ENCODE measurements at places on chromosomes 3 and 15.

GRCh38 chr3:27714146-27714526, 8.0 kb downstream of the EOMES start:
- no peaks in the 10 kb centered on the region for H3K27me3 ChIP-seq
- peaks cover 66% of the 10 kb centered on the region for H3K36me3 ChIP-seq
- peaks cover 65% of the 10 kb centered on the region for H3K4me1 ChIP-seq
- peak overlapping the region; percentile 98 for H3K27ac ChIP-seq

GRCh38 chr15:52521682-52522081, 7.0 kb downstream of the MYO5A start:
- no peak overlapping the region for H3K4me3 ChIP-seq
- H3K27ac ChIP-seq: no peak overlapping the region
- peaks cover 6% of the 10 kb centered on the region for H3K36me3 ChIP-seq
- H3K4me1 ChIP-seq: peaks cover 50% of the 10 kb centered on the region
- DNase-seq: no peak

GRCh38 chr3:100603469-100603868, 5.9 kb upstream of the ADGRG7 start:
- peaks cover 16% of the 10 kb centered on the region for H3K4me1 ChIP-seq
- peaks cover 63% of the 10 kb centered on the region for H3K27me3 ChIP-seq
- H3K36me3 ChIP-seq: no peaks in the 10 kb centered on the region
- DNase-seq: no peak
- H3K4me3 ChIP-seq: no peak overlapping the region

DNA sequence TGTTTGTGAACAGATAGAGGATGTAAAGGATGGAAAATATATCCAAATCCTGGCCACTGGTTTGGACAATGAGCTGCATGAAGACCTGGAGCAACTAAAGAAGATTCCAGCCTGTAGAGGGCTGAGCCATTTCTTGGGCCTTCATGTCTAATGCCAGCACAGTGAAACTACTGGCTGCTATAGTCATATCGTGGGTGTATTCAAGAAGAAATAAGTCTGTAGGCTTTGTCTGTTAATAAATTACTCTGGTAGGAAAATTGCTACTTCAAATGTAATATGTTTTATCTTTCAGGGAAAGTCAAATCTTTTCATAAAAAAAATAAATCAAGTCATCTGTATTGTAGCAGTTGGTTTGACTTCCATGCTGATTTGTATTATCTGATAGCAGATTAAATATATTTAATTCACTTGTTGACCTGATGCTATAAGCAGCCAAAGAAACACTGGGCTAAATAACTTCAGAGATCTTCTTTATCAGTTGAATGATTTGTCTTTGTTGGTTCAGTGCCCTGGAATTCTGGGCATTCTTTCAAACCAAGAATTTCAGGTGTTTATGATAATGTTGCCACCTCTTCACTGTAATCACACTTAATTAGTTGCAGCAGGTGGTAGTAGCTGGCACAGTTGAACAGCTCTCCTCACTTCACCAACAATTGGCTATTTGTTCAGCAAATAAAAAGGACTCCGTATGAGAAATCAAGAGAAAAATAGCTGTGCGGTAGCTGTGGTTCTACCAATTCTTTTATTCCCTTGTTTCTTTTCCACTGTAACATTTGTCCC, 1109.5 kb downstream of the NSUN3 start:
- DNase-seq: no peak
- H3K27ac ChIP-seq: no peak overlapping the region
- no peaks in the 10 kb centered on the region for H3K36me3 ChIP-seq
- H3K4me1 ChIP-seq: no peaks in the 10 kb centered on the region
- no peaks in the 10 kb centered on the region for H3K27me3 ChIP-seq

- H3K4me3 ChIP-seq: no peak overlapping the region
- no peaks in the 10 kb centered on the region for H3K36me3 ChIP-seq
- H3K4me1 ChIP-seq: no peaks in the 10 kb centered on the region
Measured at GRCh38 chr3:164848923-164849322, 229.4 kb downstream of the SI start.

- DNase-seq: no peak
Measured at GRCh38 chr3:36964817-36965216, 20.0 kb upstream of the TRANK1 start.

DNA sequence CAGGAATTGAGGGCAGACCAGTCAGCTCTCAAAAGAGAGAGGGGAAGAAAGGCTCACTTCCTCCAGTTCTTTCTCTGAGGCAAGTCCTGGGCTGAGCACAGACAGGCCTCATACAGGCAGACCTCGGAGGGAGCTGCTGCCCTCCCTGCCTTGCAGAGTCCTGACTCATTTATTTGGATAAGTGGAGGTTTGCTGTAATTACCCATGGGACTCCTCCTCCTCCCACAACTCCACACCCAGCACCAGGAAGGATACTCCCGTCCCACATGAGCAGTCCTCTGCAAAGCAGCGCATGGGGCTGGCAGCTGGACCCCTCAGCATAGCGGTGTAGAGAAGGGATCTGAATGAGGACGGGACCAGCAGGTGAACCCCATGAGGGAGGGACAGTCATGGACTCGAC, 13.4 kb upstream of the SCN10A start:
- no peak overlapping the region for H3K27ac ChIP-seq
- DNase-seq: no peak
- H3K36me3 ChIP-seq: no peaks in the 10 kb centered on the region
- no peak overlapping the region for H3K4me3 ChIP-seq
- H3K4me1 ChIP-seq: peaks cover 4% of the 10 kb centered on the region

- H3K27ac ChIP-seq: no peak overlapping the region
- no peaks in the 10 kb centered on the region for H3K4me1 ChIP-seq
- H3K36me3 ChIP-seq: no peaks in the 10 kb centered on the region
- no peaks in the 10 kb centered on the region for H3K27me3 ChIP-seq
- no peak for DNase-seq
Measured at GRCh38 chr3:61935814-61936213, 374.4 kb downstream of the PTPRG start.

- H3K4me3 ChIP-seq: peak overlapping the region; percentile 33
Measured at GRCh38 chr15:75620841-75621391, 4.6 kb downstream of the SNUPN start.

GRCh38 chr3:111476701-111477100, 65.3 kb upstream of the CD96 start:
- DNase-seq: no peak
- no peaks in the 10 kb centered on the region for H3K4me1 ChIP-seq

DNA sequence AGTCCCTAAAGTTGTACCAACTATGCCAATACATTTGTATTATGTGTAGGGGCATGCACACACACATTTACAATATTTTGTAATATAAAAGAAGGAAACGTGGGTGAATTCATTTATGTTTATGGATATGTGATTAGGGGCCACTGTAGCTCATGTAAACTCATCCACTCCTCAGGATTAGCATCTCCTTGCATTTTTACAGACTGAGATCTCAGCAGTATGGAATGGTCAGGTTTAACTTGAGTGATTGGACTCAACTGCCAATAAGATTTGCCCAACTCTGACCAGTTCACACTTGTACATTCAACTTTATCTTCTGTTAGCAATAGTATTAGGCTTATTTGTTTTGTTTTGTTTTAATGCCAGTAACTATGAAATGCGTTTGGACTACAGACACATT, 36.5 kb downstream of the PSMD6 start:
- peaks cover 79% of the 10 kb centered on the region for H3K36me3 ChIP-seq
- H3K27me3 ChIP-seq: no peaks in the 10 kb centered on the region
- DNase-seq: no peak
- peak overlapping the region; percentile 27 for H3K27ac ChIP-seq
- no peak overlapping the region for H3K4me3 ChIP-seq
- H3K4me1 ChIP-seq: peaks cover 52% of the 10 kb centered on the region

DNA sequence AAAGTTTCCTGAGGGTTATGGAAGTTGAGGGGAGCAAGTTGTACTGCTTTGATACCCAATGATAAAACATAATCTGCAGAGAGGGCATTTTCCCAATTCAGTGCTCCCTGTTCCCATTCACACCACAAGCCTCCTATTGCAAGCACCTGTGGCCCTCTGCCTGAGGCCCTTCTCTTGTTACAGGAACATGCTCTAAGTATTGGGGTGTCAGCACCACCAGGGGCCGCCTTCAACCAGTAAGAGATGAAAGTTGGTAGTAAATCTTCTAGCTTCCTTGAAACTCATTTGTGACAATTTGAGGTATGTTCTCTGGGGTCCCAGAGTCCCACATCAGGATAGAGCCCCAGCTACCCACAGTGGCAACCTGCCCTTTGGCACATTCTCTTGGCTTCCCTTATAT, 265.4 kb upstream of the ARHGEF26 start:
- no peak for DNase-seq
- no peak overlapping the region for H3K4me3 ChIP-seq
- H3K27ac ChIP-seq: no peak overlapping the region
- H3K36me3 ChIP-seq: no peaks in the 10 kb centered on the region

DNA sequence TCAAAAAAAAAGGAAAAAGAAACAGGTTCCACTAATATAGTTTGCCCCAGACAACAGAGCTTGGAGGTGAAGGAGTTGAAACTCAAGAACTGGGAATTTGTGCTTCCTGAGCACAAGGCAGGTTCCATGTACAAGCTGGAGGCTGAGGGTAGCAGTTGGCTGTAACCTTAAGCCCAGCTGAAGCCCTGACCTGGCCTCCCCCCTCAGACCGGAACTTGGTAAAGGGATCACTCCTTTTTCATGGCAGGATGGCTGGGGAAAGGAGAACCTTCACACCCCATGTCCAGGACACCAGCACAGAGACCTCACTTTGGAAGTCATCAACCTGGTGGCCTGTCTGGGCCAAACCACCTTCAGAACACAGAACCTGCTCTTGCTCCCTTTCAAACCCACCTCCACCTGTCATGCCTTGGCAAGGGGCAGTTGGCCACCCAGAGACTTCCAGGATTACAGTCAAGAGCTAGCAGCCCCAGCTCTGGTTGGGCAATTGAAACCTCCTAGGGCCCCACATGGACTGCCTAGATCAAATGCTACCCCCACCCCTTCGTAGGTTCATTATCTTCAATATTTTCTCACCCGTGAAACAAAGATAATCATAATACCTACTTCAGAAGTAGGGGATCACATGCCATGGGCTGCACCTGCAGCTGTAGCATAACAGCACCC, 3.5 kb downstream of the RPL29 start:
- H3K4me3 ChIP-seq: no peak overlapping the region
- H3K36me3 ChIP-seq: peaks cover 14% of the 10 kb centered on the region
- no peak overlapping the region for H3K27ac ChIP-seq
- no peaks in the 10 kb centered on the region for H3K27me3 ChIP-seq
- H3K4me1 ChIP-seq: peaks cover 23% of the 10 kb centered on the region

GRCh38 chr3:126208606-126209256, 28.3 kb upstream of the ALDH1L1 start:
- H3K27ac ChIP-seq: no peak overlapping the region
- H3K4me1 ChIP-seq: peaks cover 5% of the 10 kb centered on the region
- no peak overlapping the region for H3K4me3 ChIP-seq
- H3K36me3 ChIP-seq: no peaks in the 10 kb centered on the region
- peaks cover 75% of the 10 kb centered on the region for H3K27me3 ChIP-seq
- DNase-seq: no peak

GRCh38 chr3:141280086-141280485, 48.5 kb downstream of the PXYLP1 start:
- H3K4me3 ChIP-seq: no peak overlapping the region
- H3K4me1 ChIP-seq: peaks cover 13% of the 10 kb centered on the region
- no peak for DNase-seq
- no peak overlapping the region for H3K27ac ChIP-seq
- H3K27me3 ChIP-seq: no peaks in the 10 kb centered on the region
- H3K36me3 ChIP-seq: peaks cover 4% of the 10 kb centered on the region

- no peaks in the 10 kb centered on the region for H3K27me3 ChIP-seq
- H3K27ac ChIP-seq: peak overlapping the region; percentile 45
- no peak for DNase-seq
- peaks cover 98% of the 10 kb centered on the region for H3K4me1 ChIP-seq
- peaks cover 53% of the 10 kb centered on the region for H3K36me3 ChIP-seq
- H3K4me3 ChIP-seq: peak overlapping the region; percentile 81
Measured at GRCh38 chr3:16303037-16303575, 38.1 kb downstream of the OXNAD1 start.

DNA sequence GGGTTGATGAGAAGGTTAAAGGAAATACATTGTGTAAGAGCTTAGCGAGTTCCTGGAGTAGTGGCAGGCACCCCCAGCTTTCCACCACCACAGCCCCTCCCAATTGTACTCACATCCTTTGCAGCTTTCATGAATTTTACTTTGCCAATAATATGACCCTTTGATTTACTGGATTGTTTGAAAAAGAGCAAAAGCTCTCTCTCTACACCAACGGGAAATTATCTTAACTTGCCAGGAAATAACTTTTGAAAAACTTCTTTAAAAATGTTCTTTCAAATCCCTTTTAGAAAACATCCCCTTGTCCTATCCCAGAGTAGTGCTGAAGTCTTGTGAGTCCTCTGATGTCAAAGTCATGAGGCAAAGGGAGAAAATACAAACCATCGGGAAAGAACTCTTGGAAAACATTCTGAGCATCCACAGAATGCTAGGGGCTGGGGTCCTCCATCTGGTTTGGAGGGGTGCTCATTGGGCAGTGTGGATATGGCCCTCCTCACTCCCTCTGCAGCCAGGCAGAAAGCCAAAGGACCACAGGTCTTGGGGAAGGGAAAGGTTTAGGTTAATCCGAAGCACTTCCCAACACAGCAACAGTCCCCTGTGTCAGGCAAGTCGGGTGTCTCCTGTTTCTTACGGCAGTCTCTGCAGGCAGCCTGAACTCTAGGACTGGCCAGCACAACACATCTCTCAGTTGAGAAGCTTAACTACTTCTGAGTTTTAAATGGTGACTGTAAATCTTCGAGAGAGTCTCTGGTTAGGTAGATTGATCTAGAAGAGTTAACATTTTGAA, 36.5 kb downstream of the BOC start:
- no peaks in the 10 kb centered on the region for H3K36me3 ChIP-seq
- peaks cover 34% of the 10 kb centered on the region for H3K27me3 ChIP-seq
- H3K4me3 ChIP-seq: no peak overlapping the region
- DNase-seq: no peak
- H3K27ac ChIP-seq: no peak overlapping the region

DNA sequence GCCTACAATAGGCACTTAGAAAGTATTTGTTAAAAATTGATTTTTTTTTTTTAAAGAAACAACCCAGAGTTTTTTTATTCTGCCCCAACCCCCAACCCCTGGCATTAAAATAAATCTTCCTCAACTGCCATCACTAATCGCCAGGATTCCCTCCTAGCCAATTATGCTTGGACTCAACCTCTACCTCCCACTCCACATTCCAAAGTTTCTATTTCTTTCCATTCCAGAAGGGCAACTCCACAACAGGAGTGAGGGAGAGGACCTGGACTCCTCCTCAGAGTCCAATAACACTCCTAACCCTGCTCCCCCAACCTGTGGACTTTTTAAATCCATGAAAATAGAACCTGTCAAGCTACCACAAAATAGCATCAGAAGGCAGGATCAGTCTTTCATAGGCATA, 99.4 kb downstream of the ADAMTS9 start:
- no peak overlapping the region for H3K4me3 ChIP-seq
- H3K4me1 ChIP-seq: no peaks in the 10 kb centered on the region
- H3K36me3 ChIP-seq: no peaks in the 10 kb centered on the region
- H3K27me3 ChIP-seq: no peaks in the 10 kb centered on the region

- H3K27me3 ChIP-seq: no peaks in the 10 kb centered on the region
- DNase-seq: no peak
- H3K27ac ChIP-seq: no peak overlapping the region
- no peaks in the 10 kb centered on the region for H3K36me3 ChIP-seq
- H3K4me1 ChIP-seq: no peaks in the 10 kb centered on the region
- H3K4me3 ChIP-seq: no peak overlapping the region
Measured at GRCh38 chr3:87145553-87145952, 81.6 kb upstream of the CHMP2B start.

GRCh38 chr3:30952786-30953185, 58.3 kb upstream of the GADL1 start:
- H3K4me3 ChIP-seq: no peak overlapping the region
- H3K36me3 ChIP-seq: peaks cover 1% of the 10 kb centered on the region
- peaks cover 20% of the 10 kb centered on the region for H3K27me3 ChIP-seq
- no peak for DNase-seq

Data from central memory CD8-positive, alpha-beta T cell (primary cell).